ENCODE measurements at places on chromosomes 3 and 15. TPM values are rescaled to one million over a fixed set of nuclear protein-coding genes. Genes with fewer than 3 reads are reported as not detected.

Gene NLGN1
- total RNA-seq: 3.0 TPM

Gene UBE2Q2
- total RNA-seq: 48.0 TPM

Gene CD200R1
- not detected for total RNA-seq

Gene KIF7
- 5.1 TPM for total RNA-seq

Gene MYZAP
- 3.1 TPM for total RNA-seq

Gene GPR149
- total RNA-seq: not detected

Gene SCN10A
- not detected for total RNA-seq

Gene AMIGO3
- total RNA-seq: 1.2 TPM

Gene CHRM5
- total RNA-seq: not detected

Gene SLC28A1
- total RNA-seq: not detected

Measured in glomerular endothelial cell (primary cell).